ENCODE measurements at places on chromosomes 1 and 21. TPM values are rescaled to one million over a fixed set of nuclear protein-coding genes. Genes with fewer than 3 reads are reported as not detected.

GRCh38 chr1:85473390-85473789 lies 8.4 kb upstream of the DDAH1 start:
- DNase-seq: peak; percentile 50

- no peak for DNase-seq
Measured at GRCh38 chr1:59666106-59666505, 148.6 kb upstream of the HOOK1 start.

GRCh38 chr1:245288796-245289195 lies 134.0 kb downstream of the KIF26B start:
- peak; percentile 56 for DNase-seq

- DNase-seq: no peak
Measured at GRCh38 chr1:82923931-82924330, 1075.0 kb downstream of the TTLL7 start.

- DNase-seq: no peak
Measured at GRCh38 chr1:9391620-9392019, 98.9 kb downstream of the SPSB1 start.

DNA sequence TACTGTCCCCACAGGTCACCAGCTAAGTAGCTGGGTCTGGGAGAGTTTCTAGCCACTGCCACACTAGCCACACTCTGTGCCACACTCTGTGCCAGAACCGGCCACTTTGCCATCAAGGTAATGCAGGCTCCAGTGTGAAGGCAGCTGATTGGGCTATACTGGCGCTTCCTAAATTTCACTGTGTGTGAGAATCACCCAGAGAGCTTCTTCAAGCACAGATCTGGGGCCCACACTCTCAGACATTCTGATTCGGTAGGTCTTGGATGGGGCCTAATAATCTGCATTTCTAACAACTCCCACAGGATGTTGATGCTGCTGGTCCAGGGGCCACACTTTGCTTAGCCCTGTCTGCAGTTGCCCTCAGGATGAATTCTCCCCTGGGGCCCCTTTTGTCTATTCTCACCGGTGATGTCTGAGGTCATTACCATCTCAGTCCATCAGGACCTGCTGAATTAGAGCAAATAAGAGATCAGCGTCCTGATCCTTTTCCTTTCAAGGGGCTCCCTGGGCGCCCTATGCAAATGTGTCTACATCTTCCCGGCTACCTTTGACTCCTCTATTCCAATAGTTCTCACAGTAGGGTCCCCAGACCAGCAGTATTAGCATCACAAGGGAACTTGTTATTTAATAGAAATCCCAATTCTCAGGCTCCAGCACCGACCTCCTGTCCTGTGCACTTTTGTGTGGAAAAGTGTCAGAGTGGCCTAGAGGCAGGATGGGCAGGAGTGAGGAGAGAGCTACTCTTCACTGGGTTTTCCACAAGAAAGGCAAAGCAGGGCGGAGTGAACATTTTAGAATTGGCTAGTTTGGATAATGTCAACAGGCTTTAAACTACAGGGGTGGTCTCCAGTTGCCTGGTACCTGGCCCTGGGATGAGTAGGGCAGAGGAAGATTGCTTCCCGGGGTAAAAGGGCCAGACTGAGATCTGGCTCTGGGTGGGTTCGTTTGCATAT lies 24.7 kb upstream of the LRRN2 start:
- DNase-seq: no peak

DNA sequence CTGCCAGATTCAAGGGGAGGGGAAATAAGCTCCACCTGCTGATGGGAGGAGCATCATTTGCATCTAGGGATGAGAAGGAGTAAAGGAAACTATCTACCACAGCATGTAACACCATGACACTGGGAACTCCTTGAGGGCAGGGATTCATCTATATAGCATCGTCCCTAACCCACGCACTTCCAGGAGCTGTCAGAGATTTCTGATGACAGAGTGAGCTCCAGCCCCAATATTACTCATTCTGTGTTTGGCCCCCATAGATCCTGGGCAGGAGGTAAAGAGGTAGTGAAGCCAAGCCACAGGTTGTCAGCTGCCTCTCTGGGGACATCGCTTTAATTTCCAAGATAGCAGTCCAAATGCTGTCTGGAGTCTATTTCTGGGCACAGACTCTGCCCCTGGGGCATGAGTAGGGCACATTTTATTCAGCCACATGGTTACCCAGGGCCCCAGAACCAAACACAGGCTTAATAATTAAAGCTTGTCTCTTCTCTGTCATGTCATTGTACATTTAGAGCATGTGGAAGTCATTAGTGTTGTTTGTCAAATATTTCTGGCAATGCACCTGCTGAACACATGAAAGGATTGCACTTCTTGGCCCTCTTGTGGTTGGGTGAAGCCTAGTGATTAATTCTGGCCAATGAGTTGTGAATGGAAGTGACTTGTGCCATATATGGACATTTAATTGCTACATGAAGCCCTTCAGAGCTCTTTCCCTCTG lies 105.9 kb upstream of the POU3F1 start:
- no peak for DNase-seq

DNA sequence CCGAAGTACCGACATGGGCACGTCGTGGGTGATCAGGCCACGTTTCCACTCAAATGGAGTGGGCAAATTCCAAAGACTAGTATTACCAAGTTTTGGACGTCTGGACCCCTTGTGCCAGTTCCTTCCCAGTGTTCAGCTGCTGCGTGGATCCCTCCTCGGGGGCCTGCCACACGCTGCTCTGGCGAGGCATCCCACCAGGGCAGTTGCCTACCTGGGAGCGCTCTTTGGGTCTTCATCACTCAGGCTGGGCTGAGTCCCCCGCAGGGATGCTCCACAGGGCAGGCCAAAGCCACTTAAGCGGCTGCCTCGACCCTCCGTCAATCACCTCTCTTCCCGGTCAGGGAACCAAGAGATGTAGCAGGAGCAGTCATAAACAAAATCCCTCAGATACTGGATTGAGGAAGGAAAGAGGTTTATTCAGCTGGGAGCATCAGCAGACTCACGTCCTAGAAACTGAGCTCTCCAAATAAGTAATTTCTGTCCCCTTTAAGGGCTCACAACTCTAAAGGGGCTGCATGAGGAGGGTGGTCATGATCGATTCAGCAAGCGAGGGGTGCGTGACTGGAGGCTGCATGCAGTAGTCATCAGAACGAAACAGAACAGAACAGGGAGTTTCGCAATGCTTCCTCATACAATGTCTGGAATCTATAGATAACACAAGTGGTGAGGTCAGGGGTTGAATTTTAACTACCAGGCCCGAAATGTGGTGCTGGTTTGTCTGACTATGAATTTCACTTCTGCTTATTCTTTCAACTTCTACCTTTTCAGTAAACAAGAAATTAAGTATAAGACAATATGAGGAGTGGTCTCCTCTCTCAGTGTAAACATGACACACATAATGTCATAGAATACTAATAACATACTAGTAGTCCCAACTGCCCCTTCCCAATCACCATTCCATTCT lies 998.6 kb upstream of the NCAM2 start:
- DNase-seq: no peak

DNA sequence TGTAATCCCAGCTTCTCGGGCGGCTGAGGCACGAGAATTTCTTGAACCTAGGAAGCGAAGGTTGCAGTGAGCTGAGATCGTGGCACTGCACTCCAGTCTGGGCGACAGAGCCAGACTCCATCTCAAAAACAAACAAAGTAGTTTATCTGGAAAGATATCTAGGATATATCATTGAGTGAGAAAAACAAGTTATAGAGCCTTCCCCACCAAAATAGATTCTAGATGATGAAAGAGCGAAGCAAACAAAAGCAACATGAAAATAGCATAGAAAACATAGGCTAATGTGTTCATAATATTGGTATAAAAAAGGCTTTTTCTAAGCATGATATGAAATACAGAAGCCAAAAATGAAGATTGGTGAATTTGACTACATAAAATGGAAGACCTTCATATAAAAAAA lies 52.1 kb downstream of the ZFYVE9 start:
- DNase-seq: no peak

HSD3B1 gene
- total RNA-seq: not detected

FAM3B gene
- not detected for total RNA-seq

PDC gene
- not detected for total RNA-seq
